ENCODE measurements at places on chromosomes 11 and 22.

DNA sequence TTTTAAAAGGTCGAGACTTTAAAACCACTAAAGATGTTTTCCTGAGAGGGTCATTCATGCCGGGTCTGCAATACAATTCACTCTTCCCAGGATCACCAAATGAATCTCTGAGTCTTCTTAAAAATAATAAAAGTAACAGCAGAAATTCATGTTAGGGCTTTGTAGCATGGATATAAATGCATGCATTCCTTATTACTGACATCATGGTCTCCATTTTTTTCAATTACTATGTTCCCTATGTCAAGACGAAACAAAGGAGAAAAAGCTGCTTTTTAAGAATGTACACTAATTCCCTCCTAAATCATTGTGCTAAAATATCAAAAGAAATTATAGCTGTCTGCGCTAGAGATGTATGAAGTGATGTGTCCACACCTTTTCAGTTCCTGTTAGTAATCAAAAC, 789.9 kb upstream of the LRRC4C start:
- no peak for DNase-seq
- H3K27ac ChIP-seq, result no peak overlapping the region
- H3K4me1 ChIP-seq, result peaks cover under 1% of the 10 kb centered on the region
- no peaks in the 10 kb centered on the region for H3K27me3 ChIP-seq

- no peaks in the 10 kb centered on the region for H3K36me3 ChIP-seq
- no peak overlapping the region for H3K27ac ChIP-seq
- H3K4me3 ChIP-seq, result no peak overlapping the region
- H3K4me1 ChIP-seq, result no peaks in the 10 kb centered on the region
- DNase-seq, result no peak
- H3K27me3 ChIP-seq, result no peaks in the 10 kb centered on the region
These were observed 76.8 kb upstream of the BIRC3 start for GRCh38 chr11:102240502-102240901.

DNA sequence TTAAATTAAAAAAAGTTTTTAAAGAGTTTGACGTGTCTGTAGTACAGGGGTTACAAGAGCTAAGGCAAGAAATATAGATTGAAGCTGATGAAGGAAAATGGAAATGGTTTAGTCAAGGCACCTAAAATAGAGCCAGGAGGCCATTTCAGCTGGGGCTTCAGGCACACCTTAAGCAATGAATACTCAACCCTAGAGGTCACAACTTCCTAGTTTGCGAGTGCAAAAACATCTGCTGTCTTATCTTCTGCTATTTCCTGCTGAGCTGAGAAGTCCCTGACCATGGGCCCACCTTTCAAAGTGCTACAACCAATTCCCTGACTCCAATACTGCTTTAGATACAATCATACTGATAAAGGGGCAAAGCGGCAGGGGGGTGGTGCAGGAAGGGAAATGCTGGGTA, 87.4 kb downstream of the DLG2 start:
- no peak for DNase-seq
- no peak overlapping the region for H3K4me3 ChIP-seq
- no peaks in the 10 kb centered on the region for H3K36me3 ChIP-seq
- H3K27me3 ChIP-seq, result no peaks in the 10 kb centered on the region

- no peak for DNase-seq
- no peaks in the 10 kb centered on the region for H3K27me3 ChIP-seq
- H3K4me1 ChIP-seq, result no peaks in the 10 kb centered on the region
- H3K36me3 ChIP-seq, result no peaks in the 10 kb centered on the region
These were observed 465.2 kb downstream of the MIAT start for GRCh38 chr22:27122574-27122973.

DNA sequence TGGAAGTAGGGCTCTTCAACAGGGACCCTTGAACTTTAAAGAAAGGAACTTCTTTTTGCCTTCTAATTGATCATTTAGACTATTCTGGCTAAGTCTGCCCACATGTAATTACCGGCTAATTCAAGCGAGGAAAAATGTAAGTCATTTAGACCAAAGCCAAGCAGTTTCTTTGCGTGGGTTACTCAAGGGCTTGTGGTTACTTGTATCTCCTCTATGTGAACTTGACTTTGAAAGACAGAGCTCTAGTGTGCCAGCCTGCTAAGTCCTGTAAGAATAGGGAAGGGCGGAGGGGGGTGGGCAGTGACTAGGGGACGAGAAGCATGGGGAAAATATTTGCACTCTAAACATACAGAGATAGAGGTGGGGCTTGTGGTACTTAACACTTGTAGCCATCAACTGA, 145.2 kb upstream of the TEAD1 start:
- no peaks in the 10 kb centered on the region for H3K4me1 ChIP-seq
- H3K27ac ChIP-seq, result no peak overlapping the region
- no peak for DNase-seq
- no peaks in the 10 kb centered on the region for H3K36me3 ChIP-seq
